ENCODE measurements at places on chromosomes 5 and 9. TPM values are rescaled to one million over a fixed set of nuclear protein-coding genes. Genes with fewer than 3 reads are reported as not detected.

- no peak for DNase-seq
These were observed 202.1 kb downstream of the SNX18 start for GRCh38 chr5:54719384-54720283.

- DNase-seq, result no peak
These were observed 13.5 kb downstream of the AFAP1L1 start for GRCh38 chr5:149285153-149285552.

GRCh38 chr5:45826055-45826454 is 129.9 kb upstream of the HCN1 start:
- DNase-seq, result no peak

- no peak for DNase-seq
These were observed 63.0 kb downstream of the FER start for GRCh38 chr5:108810717-108811116.

The TTLL11 gene
- 9.5 TPM for total RNA-seq

GRCh38 chr9:7097040-7097715 is 339.4 kb downstream of the KDM4C start:
- no peak for DNase-seq

DNA sequence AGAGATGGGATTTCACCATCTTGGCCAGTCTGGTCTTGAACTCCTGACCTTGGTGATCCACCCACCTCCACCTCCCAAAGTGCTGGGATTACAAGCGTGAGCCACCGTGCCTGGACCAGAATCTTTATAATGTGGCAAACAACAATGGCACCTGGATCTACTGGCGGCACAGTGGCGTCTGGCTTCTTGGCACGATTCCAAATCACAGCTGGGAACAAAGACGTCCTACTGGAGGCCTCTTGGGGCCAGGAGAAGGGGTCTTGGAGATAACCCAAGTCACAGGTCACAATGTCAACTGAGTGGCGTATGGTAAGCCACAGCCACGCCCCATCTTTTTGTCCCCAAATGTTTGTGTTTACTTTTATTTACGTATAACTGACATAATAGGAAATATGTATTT is 77.8 kb upstream of the RAPGEF1 start:
- DNase-seq, result no peak

GRCh38 chr9:76810377-76810957 is 46.2 kb downstream of the PCA3 start:
- no peak for DNase-seq

DNA sequence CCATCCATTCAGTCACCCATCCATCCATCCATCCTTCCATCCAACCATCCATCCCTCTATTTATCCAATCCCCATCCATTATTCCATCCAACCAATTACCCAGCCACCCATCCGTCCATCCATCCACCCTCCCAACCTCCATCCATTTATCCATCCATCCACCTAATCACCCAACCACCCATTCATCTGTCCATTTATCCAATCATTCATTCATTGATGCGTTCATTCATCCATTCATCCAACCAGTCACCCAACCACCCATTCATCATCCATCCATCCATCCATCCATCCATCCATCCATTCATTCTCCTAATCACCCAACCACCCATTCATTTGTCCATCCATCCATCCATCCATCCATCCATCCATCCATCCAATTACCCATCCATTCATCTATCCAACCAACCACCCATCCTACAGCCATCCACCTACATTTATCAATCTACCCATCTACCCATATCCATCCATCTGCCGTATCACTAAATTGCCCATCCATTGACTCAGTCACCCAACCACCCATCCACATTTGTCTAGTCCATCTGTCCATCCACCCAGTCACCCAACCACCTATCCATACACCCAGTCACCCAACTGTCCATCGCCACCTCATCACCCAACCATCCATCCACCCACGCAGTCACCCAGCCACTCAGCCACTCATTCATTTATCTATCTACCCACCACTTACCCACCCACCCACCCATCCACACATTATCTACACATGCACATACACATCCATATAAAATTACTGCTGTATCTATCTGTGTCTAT is 165.4 kb downstream of the TRIO start:
- no peak for DNase-seq

- DNase-seq, result no peak
These were observed 43.3 kb downstream of the NCS1 start for GRCh38 chr9:130215341-130216119.

The HBEGF gene
- total RNA-seq, result 48.5 TPM

- no peak for DNase-seq
These were observed 9.1 kb downstream of the NOTCH1 start for GRCh38 chr9:136536721-136537241.

- no peak for DNase-seq
These were observed 219.5 kb downstream of the KCTD16 start for GRCh38 chr5:144390133-144390532.

The PROB1 gene
- 2.1 TPM for total RNA-seq

DNA sequence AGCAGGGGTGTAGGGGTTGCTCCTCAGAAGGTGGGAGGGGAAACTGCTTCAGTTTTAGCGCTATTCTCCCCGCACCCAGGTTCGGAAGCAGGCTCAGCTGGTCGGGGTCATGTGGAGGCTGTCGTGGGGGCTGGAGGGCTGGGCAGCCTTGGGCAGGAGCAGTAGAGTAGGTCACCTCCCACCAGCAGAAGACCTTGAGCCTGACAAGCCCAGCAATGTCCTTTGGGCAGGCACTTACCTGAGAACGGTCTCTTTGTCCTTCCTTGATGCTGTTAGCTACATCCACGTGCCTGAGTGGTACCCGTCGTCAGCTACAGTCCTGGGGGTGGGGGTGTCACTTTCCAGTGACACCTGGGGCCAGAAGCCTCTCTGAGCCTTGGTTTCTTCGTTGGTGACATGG is 20.3 kb downstream of the ENHO start:
- no peak for DNase-seq

The SH3RF2 gene
- 1.6 TPM for total RNA-seq

The GPR150 gene
- total RNA-seq, result 0.32 TPM

The TMCO6 gene
- 9.6 TPM for total RNA-seq

The LHX3 gene
- not detected for total RNA-seq

The ANKRD34B gene
- 0.10 TPM for total RNA-seq

DNA sequence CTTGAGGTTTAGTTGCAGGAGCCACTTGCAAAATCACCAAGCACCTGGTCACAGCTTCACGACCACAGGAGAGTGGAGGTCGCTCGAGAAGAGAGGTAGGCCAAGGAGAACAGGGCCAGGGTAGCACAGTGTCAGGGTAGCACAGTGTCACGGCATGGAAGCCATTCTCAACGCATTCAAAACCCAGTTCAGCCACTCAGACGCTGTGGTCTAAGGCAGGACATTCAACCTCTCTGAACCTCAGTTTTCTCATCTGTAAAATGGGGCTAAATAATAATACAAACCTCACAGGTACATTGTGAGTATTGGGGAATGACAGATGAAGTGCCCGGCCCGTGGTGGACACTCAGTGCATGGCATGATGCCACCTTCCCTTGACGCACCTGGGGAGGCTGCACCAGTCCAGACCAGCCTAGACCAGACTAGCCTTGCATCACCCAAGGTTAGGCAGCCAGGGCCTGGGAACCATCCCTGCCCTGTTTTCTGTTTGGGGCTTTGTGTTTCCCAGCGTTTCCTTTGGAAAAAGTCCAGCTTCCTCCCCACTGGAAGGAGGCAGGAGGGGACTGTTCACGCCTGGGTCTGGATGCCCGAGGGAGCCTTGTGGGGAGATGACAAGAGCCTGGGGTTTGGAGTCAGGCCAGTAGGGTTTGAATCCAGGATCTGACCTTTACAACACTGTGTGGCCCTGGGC is 7.8 kb upstream of the LMX1B start:
- DNase-seq, result no peak

DNA sequence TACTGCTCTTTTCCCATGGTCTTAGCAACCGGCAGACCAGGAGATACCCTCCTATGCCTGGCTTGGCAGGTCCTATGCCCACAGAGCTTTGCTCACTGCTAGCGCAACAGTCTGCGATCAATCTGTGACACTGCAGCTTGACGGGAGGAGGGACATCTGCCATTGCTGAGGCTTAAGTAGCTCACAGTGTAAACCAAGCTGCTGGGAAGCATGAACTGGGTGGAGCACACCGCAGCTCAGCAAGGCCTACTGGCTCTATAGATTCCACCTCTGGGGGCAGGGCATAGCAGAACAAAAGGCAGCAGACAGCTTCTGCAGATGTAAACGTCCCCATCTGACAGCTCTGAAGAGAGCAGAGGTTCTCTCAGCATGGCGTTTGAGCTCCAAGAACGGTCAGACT is 40.4 kb downstream of the MCTP1 start:
- no peak for DNase-seq

Data from mesenteric fat pad (tissue), 1 donor.